ENCODE measurements at places on chromosomes 16 and 17.

DNA sequence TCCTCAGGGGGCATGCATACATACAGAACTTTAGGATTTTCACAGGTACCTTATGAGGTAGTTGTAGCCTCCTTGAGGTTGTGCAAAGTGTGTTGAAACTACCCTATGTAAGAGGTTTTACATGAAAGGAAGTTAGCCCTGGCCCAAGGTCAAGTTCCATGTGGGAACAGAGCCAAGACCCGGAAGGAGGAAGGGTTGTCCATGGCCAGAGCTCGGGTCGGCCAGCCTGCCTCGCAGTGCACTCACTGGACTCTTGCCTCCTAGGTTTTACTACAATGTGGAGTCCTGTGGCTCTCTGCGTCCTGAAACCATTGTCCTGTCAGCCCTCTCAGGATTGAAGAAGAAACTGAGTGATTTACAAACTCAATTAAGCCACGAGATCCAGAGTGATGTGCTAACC is 8.2 kb downstream of the POLR2C start:
- DNase-seq = no peak

DNA sequence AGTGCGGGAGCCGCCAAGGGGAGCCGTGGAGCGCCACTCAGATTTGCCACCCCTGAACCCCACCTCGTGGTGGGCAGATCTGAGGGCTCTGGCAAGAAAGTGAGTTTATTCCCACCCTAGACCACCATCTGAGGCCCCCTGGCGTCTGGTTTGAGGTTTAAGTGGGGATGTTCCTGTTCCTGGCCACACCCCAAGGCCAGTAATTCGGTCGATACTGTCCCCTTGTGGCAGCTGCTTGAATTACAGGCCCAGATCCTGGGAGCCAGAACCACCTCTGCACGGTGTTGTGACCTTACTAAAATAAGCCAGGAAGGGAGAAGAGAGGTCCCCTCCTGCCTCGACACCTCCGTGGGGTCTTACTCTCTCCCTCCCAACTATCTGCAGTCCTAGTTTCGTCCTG is 3.3 kb upstream of the LAT start:
- no peak for DNase-seq

DNA sequence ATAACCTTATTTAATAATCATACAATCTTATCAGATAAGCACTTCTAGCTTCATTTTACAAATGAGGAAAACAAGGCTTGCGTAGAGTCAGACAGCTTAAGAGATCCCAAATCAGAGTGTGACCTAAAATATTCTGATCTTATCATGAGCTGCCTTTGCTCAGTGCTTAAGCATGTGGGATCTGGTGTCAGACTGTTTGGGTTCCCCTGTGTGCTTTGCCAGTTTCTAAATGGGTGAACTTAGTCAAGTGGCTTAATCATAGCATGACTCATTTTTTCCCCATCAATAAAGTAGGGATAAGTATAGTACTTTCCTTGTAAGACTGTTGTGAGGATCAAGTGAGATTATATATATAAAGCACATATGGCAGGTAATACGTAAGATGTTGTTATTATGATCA is 612.6 kb upstream of the C16orf82 start:
- DNase-seq = no peak

DNA sequence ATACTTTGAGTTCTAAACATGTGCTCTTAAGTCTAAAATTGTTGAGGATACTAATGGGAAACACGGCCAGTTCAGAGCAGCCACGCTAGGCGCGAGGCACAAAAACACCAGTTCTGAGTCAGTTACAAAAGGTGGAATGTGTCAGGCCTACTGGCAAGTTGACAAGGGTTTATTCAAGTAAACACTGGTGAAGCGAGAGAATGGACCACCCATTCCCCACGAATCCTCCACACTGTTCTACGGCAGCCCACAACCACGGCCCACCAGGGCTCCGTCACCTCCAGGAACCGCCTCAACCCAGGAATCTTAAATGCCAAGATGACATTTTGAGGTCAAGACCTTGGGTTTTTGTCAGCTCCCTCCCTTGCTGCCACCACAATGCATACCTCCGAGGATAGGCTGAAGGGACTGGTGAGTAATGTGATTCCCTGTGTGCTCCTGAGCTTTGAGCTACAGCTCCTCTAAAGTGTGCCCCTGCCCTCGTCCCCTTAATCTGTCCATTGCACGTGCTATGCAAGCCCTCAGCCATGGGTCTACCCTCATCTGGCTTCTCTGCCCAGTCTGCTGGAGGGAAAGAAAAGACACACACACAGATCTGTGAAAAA is 28.5 kb upstream of the TRAP1 start:
- no peak for DNase-seq

DNA sequence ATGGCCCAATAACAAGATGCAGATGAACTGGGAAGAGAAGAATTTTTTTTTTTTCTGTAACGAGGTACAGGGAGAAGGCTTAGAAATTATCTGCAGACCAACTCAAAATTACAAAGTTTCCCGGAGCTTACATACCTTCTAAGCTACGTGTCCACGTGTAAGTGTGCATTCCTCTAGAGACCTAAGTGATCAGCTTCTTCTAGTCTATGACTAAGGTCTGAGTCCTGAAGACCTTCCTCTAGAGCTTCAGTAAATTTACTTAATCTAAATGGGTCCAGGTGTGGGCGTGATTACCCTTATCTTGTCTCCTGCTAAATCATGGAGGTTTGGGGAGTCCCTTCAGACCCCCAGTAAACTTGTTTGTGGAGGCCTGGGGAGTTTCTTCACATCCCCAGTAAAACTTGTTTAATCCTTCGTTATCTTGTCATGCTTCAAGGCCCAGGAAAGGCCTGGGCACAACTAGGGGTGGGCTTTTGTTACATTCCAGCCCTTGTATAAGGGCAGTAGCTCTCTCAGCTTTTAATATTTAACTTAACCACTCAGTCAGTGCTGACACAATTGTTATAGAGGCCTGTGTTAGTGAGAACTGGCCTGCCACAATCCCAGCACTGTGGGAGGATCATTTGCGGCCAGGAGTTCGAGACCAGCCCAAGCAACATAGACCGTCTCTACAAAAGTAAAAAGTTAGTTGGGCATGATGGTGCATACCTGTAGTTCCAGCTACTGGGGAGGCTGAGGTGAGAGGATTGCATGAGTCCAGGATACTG is 342.3 kb downstream of the SNX29 start:
- no peak for DNase-seq

GRCh38 chr17:81479175-81480071 is 33.2 kb downstream of the ACTG1 start:
- no peak for DNase-seq

- DNase-seq = no peak
These were observed 25.8 kb downstream of the UNC13D start for GRCh38 chr17:75818326-75818885.

DNA sequence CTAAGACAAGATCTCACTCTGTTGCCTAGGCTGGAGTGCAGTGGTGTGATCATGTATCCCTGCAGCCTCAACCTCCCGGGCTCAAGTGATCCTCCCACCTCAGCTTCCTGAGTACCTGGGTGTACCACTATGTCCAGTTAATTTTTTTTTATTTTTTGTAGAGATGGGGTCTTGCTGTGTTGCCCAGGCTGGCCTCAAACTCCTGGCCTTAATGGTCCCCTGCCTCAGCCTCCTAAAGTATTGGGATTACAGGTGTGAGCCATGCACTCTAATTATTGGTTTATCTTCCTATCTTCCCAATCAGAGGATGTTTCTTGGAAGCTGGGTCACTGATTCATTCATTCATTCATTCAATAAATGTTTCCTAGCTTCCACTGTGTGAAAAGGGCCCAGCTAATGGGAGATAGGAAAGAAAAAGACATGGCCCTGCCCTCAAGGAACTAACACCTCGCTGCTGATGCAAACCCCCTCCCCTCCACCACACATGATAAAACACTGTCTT is 8.5 kb downstream of the ASPHD1 start:
- no peak for DNase-seq

- DNase-seq = no peak
These were observed 4.2 kb downstream of the PITPNA start for GRCh38 chr17:1558401-1558800.

- no peak for DNase-seq
These were observed 149.5 kb upstream of the ERCC4 start for GRCh38 chr16:13770436-13770835.

- no peak for DNase-seq
These were observed 316.3 kb downstream of the CBLN1 start for GRCh38 chr16:48965386-48965785.

GRCh38 chr16:82864332-82865040 is 237.7 kb downstream of the CDH13 start:
- no peak for DNase-seq

GRCh38 chr17:76940738-76941350 is 72.6 kb downstream of the MGAT5B start:
- no peak for DNase-seq

DNA sequence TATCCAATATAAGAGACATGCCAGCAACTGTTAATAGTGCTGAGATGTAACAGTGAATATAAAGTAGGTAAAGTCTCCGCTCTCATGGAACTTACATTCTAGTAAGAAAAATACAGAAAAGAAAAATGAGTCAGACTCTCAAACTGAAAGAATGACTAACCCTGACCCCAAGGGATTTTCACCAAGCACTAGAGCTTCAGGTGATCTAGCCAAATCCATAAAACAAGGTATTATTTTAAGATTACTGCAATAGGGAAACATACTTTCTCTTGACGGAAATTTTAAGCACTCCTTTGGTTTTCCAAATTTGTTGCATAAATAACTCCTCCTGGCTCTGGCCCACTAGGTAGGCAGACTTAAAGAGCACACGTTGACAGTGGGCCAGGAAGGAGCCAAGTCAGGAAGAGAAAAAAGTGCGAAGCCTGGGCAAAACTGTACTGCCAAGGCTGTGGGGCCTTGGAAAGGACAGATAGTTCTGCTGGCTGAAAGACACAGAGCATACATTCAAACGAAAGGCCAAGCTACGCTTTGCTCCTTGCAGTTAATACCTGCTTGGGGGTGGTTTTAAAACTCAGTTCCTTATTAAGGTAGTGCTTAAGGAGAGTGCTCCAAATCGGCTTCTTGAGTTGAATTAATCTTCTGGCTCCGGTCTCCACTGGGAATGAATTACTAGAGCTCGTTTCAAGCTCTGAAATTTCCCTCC is 1.4 kb downstream of the GOT2 start:
- DNase-seq = no peak

- DNase-seq = no peak
These were observed 20.4 kb downstream of the ALOX12B start for GRCh38 chr17:8066841-8067775.

GRCh38 chr17:55708175-55708974 is 14.3 kb downstream of the TMEM100 start:
- DNase-seq = no peak

DNA sequence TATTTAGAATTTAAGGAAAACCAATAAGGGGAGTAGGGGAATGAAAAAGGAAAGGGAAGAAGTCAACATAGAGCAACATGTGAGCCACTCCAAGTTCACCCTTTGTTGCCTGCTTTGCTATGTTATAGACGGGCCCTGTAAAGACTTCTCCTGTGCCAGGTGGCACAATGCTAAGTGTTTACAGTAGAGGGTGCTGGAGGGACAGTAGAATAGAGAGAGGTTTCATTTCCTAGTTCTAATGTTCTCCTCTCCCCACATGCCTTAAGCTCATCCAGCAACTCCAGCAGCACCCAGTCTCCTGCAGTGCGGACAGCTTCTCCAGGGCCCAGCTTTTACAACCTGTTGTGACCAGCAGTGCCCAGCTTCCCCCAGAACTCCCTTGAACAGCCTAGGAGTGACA is 468.0 kb downstream of the HS3ST3B1 start:
- DNase-seq = no peak

DNA sequence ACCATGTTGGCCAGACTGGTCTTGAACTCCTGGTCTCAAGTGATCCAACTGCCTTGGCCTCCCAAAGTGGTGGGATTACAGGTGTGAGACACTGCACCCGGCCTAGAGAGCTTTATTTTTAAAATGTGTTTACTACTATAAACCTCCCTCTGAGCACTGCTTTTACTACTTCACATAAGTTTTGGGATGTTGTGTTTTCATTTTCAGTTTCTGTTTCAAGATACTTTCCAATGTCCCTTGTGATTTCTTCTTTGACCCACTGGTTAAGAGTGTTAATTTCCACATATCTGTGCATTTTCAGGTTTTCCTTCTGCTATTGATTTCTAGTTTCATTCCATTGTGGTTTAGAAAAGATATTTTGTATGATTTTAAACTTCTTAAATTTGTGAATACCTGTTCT is 74.4 kb downstream of the NETO2 start:
- no peak for DNase-seq

DNA sequence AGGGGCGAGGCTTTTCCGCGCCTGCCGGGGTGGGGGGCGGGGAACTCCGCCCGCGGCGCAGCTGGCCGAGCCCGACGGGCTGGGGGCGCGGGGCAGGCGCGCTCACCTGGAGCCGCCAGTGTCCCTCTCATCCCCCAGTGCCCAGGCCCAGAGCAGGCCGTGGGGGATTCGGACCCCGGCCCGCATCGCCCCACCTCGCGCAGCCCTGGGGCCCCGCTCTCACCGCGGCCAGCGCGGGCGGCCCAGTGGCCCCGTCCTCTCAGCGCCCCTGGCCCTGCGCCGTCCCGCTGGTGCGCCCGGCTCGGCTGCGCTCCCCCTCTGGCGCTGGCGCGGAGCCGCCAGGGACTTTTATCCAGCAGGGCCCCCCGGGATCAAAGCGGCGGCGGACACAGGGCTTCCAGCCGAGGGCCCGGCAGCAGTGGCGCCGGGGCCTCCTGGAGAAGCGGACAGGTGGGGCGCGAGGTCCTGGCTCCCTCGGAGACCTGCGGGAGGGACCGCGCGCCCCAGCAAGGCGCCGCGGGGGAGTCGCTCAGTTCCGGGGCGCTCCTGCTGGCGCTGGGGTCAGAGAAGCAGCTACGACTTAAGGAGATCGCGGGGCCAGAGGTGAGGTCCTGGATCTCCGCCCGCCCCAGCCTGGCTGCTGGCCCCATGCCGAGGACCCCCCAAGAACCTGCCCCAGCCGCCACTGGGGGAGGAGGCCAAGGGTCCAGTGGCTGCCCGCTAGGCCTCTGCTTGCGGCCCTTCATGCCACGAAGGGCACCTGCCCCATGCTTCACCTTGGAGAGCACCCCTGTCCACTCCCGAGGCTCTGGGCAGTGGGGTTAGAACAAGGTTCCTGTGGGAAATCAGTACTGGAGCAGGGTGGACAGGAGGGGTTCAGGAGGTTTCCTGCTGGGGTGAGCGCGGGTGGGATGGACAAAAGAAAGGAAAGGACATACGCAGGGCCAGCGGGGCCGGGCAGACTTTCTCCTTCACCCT is 823 bp upstream of the NOTUM start:
- no peak for DNase-seq

DNA sequence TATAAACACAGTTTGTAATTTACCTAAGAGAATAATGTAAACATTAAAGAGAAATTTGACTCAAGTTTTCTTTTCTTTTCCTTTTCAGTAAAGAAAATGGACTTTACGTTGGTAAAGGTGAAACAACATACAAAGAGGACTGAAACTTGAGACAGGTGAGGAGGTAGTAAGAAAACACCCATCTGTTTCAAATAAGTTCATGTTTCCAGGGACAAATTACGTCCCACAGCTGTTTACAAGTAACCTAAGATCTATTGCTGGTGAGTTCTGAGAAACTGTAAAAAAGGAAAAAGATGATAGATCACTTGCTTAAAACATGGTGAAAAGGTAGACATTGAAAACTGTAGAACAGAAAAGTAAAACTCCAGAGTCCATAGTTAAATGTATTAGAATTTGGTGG is 4.8 kb upstream of the ABCA5 start:
- no peak for DNase-seq

Measured in activated T-helper 2 cell treated with anti-CD3 and anti-CD28 coated beads, Interferon-gamma antibody, Interleukin-2, Interleukin-4, amounts not matched to agents 10 μg/mL and 5 μg/mL and 100 μg/mL, durations not matched to agents 14 hours and 24 hours and 36 hours (primary cell).